ENCODE measurements at places on chromosomes 13 and 19.

- no peak for DNase-seq
Observed at GRCh38 chr13:112967686-112968379, 1.2 kb upstream of the MCF2L start.

- no peak for DNase-seq
Observed at GRCh38 chr19:48726556-48726955, 7.0 kb upstream of the MAMSTR start.

DNA sequence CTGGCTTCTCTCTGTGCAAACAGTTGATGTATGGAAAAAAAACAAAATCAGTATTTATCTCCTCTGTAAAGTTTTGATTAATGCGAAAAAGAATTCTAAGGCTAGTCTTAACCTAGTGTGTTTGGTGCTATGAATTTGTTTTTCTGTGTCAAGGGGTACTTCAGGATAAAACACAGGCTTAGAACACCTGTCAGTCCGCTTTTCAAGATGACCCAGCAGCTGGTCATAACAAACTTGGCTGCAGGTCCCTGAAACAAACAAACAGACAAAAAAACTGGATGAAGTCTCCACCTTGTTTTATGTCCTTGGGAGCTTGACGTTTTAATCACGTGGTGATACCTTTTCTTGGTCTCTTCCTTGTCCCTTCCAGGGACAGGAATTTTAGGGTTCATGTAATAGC is 689.3 kb downstream of the UQCRFS1 start:
- DNase-seq, result no peak

GRCh38 chr19:18869023-18869618 is 26.8 kb downstream of the CERS1 start:
- DNase-seq, result no peak

DNA sequence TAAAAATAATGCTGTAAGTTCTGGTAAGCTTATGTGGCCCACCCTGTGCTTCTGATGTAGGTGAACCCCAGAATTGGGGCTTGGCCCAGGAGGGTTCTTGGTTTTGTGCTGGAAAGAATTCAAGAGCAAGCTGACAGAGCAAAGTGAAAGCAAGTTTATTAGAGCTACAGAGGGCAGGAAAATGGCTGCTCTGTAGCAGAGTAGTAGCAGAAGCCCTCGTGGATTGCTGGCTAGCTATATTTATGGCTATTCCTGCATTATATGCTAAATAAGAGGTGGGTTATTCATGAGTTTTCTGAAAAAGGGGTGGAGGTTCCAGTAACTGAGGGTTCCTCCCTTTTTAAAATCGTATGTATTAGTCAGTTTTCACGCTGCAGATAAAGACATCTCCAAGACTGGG is 20.6 kb upstream of the ZNF599 start:
- no peak for DNase-seq

GRCh38 chr19:2923510-2923909 is 21.3 kb downstream of the ZNF77 start:
- no peak for DNase-seq

- DNase-seq, result no peak
Observed at GRCh38 chr19:55391702-55392615, 6.2 kb downstream of the RPL28 start.

GRCh38 chr19:10968527-10969135 is 7.8 kb downstream of the SMARCA4 start:
- no peak for DNase-seq

GRCh38 chr13:110499621-110500281 is 61.8 kb downstream of the RAB20 start:
- no peak for DNase-seq

DNA sequence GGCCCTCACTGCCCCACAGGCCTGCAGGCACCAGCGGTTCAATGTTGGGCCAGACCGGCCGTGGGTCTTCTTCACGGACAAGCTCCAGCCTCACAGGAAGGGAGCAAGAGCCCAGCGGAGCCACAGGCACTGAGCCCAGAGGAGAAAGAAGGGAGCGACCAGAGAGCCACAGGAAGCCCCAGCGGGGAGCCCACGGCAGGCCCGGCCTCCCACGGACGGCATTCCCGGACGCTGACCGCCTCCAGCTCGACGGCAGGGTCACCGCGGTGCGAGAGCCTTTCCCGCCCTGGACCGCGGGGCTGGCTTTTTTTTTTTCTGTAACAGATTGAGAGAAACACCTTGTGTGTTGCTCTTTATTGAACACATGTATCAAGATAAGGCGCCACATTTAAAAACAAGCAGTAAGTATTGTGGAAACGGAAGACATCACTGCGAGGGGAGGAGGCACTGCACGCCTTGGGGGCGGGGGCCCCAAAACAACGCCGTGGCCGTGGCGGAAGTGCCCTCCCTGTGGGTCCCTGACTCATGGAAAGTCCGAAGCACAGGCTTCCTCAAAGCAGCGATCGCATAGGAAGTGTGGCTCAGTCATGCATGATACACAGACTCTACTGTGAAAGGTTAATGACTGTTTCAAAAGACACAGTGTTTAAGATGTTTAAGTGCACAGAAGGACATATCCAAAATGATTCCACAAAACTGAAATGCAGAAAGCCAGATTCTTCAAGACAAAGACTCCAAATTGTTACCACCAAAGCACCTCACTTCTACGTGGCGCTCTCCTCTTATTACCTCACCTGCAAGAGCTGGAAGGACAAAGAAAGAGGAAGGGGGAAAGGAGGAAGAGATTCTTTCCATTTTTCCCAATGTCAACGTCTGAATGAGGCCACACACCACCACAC is 3.5 kb downstream of the RASA3 start:
- peak; percentile 68 for DNase-seq

- no peak for DNase-seq
Observed at GRCh38 chr13:83515268-83516015, 366.8 kb downstream of the SLITRK1 start.

GRCh38 chr19:47230054-47230920 is 712 bp downstream of the BBC3 start:
- DNase-seq, result peak; percentile 64

DNA sequence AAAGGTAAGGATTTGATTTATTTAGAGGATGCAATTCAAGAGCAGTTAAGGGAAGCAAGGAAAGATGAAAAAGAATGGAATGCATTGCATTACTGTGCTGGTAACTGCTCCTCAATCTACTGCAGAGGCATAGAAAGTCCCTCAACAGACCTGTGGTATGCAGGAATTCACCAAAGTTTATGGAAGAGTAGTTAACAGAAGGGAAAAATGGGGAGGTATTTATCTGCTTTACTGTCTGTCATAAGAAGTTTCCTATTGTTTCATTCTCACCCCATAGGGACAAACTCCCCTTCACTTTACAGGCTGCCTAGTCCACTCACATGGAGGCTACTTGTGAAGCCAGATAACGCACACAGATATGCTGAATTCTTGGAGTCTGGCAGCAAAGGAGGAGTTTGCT is 354.9 kb upstream of the SPRY2 start:
- no peak for DNase-seq

DNA sequence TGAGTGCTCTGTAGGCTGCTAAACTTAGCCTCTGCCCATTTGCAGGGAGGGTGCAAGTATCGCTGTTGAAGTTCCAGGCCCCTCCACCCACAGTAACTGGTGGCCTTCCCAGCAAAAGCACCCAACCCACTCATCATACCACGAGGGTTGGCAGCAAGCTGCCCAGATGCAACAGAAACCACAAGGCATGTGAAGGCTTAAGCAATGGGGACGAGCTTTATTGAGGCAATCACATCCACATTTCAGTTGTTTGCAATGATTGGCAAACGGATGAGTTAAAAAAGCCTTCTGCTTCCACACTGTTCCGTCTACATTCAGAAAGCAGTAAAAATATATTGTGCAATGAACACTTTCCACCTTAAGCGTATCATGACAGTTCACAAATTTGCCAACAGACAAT is 10.3 kb downstream of the GJB6 start:
- DNase-seq, result no peak

DNA sequence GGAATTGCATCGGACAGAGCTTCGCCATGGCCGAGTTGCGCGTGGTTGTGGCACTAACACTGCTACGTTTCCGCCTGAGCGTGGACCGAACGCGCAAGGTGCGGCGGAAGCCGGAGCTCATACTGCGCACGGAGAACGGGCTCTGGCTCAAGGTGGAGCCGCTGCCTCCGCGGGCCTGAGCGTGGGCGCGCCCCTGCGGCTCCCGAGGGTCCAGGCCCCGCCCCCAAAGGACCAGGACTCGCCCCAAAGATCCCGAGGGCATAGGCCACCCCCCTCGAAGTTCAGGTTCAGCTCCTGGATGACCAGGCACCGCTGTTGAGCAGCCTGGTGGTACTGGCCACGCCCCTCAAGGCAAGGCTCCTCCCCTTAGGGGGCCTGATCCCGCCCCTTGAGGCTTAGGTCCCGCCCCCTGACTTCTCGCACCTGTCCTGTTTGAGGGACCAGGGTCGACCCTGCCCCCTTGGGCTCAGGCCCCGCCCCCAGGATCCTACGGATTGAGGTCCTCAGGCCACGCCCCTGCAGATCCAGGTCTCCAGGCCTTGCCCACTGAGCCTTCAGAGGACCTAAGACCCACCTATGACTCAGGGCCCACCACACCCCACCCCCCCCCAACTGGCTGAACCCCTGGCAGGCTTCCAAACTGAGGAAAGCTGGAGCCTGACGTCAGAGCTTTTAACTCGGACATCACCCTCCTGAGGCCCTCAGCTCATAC is 43.1 kb downstream of the CYP4F22 start:
- peak; percentile 53 for DNase-seq

DNA sequence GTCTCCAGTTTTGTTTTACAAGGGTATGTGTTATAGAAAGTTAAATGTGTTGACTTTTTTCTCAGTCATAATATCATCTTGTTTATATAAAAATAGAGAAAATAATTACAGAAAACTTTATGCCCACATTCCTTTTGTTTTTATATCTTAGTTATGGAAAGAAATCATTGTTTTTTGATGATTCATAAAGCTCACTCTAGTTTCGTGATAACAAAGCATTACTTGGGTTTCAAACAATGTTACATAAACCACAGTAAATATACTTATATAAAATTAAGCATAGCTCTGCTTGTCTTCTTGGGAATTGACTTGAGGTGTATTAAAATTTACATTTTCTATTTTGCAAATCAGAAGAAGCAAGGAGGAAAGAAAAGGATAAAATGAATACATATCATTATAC is 111.8 kb downstream of the SGCG start:
- DNase-seq, result no peak

GRCh38 chr13:86572115-86572514 is 772.9 kb upstream of the SLITRK6 start:
- DNase-seq, result no peak

DNA sequence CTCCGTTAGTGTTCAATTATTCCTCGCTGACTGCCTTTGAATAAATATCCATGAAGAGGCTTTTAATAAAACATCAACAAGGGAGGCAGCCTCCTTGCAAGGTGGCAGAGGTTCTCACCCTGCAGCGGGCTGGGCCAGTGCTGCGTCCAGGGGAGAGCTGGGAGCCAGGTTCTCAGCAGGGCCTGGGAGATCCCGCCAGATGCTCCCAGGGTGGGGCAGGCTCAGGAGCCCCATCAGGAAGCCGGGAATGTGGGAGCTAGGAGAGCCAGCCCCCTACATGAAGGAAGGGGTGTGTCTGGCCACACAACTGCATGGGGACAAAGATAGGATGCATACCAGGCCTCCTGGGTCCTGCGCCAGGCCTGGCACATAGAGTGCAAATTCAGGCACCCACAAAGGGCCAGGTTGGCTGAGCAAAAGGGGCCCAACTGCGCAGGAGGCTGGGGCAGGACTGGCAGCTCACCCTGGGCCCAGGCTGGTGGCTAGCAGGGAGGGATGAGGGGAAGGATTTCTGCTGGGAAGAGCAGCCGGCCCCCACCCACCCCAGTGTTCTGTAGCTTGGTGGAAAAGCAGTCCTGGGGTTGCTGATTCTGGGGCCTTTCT is 22.8 kb downstream of the VSTM2B start:
- DNase-seq, result no peak

- DNase-seq, result no peak
Observed at GRCh38 chr19:5515737-5516136, 52.0 kb downstream of the TINCR start.

GRCh38 chr19:2933490-2933910 is 11.3 kb downstream of the ZNF77 start:
- no peak for DNase-seq

DNA sequence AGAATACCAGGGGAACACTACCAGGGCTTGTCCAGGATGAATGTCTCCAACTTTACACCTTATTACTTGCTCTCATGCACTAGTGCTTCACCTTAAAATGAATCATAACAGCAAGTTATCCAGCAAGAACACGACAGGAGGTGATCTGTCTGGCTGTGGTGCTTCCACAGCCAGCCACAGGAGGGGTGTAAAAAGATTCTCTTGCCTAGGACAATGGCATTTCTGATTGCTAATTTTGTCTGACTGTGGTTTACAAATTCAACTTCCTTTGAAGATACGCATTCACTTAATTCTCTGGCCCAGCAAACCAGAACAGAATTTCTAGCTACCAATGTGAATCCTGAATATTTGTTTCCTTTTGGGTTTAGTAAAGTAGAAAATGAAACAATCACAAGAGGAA is 23.1 kb upstream of the COG3 start:
- no peak for DNase-seq

GRCh38 chr13:48559638-48560320 is 26.9 kb upstream of the RCBTB2 start:
- DNase-seq, result no peak

- DNase-seq, result no peak
Observed at GRCh38 chr19:49142866-49143335, 12.3 kb downstream of the HRC start.

DNA sequence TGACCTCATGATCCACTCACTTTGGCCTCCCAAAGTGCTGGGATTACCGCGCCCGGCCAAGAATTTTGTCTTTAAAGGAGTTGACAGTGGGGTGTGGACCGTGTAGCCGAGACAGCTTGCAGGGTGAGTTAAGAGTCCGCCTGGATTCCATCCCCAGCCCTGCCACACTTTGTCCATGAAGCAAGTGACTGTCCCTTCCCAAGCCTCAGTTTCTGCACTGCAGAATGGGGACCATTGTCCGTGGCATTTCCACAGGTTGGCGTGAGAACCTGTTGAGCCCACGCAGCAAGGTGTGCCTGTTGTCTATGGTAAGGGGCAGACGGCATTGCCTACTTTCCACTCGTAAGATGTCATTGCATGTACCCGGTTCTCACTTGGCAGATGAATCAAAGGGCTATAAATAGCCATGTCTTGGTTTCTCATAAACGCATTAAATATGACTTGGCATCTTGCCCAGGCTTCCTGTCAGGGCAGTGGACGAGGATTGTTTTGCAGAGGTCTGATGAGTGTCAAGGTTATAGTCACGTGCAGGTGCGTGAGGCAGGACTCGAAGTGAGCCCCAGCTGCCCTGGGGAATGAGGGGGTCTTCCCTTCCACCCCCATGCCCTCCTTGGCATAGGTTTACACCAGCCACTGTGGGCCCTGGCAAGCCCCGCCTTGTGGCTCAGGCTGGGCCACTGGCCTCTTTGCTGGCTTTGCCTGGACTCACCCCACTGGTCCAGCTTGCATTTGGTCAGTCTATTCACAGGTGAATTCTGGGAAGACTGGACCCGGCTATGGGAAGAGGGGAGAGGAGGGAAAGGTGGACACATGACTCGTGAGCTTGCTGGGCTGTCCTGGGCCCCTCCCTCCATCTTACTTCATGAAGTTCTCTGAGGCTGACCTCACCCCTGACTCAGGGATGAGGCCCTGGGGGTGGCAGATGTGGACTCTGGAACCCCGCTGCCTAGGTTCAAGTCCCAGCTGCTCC is 14.6 kb downstream of the FAM187B start:
- no peak for DNase-seq

GRCh38 chr13:101452519-101453485 is at the start of gene ITGBL1:
TSS of gene ITGBL1 (plus strand) at chr13:101452675. CDS start at chr13:101452834, 159 bp downstream.
- DNase-seq, result no peak

- DNase-seq, result no peak
Observed at GRCh38 chr19:31500197-31500830, 151.1 kb upstream of the TSHZ3 start.

- DNase-seq, result no peak
Observed at GRCh38 chr13:28819046-28819730, 951 bp upstream of the MTUS2 start.
